Mesenchymal stem cell (in vitro differentiated cells and primary cell): ENCODE measurements at places on chromosomes 3 and 15.

DNA sequence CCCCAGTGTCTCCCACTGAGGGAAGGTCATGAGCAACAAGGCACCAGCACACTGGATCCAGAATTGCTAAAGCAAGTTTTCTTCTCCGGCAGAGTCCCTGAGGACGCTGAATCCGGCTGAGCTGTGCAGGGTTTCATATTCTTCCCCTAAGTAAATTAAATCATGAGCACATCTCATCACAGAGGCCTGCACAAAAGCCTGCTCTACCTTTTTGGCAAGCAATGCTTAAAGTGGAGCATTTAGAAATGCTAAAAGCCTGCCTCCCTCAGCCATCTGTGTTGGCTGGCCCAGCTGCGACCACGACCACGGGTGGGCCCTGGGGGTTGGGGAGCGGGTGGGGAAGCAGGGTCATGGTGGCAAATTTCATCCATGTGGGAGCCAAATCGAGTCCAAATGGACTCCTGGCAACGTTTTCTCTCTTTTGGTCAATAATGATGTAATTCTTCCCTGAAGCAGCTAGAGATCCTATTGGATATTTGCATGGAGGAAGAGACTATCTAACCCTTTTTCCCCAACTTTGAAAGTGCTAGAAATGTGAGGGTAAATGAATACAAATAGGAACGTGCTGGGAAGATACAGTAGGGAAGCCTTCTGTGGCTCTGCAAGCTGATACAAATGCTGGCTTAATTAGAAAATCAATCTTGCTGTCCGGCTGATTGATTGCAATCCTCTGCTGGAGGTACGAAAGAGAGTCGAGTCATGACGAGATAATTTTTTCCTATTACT lies 532.8 kb upstream of the TBL1XR1 start:
- no peak for DNase-seq

DNA sequence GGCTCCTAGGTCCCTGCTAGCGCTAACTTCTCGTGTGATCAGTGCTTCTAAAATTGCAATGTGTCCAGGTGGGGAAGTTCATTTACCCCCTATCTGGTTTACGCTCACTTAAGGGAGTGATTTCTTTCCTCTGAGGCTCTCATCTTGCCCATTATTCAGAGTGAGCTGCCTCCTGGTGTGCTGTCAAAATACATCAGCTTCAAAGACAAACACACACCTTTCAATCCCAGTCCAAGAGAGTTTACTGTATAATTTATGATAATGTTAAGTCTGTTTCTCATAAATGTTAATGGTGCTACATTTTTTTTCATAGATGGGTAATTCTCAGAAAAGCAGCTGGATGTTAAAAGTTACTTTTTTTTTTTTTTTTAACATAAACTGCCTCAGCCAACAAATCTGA lies 112.3 kb downstream of the RORA start:
- no peak for DNase-seq

DNA sequence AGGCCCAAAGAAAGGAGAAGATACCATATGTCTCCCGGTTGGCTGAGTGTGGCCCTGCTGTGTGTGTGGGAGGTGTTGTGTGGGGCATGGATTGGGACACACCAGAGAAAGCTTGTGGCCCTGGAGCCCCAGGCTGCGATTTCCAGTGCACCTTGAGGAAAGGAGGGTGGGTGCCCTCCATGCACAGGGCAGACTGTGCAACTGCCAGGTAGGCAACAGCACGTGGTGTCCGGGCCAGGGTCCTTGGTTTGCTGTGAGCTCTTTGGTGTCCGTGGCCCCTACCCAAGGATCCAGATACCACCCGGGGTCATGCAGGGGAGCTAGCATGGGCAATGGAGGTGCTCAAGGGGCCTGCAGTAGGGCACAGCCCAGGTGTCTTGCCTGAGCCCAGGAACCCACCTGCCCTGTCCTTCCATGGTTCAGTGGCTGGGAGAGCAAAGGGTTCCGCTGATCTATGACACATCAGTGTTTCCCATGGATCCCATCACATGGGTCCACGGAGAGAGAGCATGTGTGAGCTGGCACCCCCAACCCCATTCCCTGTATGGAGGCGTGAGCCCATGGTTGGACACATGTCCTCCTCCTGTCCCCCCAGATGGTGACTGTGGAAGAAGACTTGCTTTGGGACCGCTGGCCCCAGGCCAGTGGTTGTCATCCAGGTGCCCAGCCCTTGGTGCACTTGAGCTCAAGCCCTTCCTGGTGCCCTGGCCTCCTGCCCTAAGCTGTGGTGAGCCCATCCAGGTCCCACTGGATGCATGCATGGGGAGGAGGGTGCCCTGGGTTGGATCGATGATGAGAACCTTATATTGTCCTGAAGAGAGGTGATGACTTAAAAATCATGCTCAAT lies 223.4 kb downstream of the SNRPN start:
- no peak for DNase-seq

DNA sequence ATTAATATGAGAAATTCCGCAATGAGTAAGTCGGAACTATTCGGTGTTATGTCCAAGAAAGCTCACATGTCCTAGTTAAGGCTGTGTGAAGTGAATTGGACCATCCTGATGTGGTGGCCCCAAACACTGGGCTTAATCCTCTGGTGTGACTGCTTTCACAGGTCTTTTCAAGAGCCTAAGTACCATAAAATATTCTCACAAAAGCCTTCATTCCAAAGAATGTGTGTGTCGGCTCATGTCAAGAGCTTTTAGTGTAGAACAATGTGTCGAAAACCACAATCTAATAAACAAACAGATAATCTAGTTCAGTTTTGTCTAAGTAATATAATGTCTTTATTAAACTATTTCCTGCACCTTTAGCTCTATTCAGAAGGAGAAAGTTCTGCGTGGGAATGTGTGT lies 311.4 kb downstream of the LPP start:
- DNase-seq = peak; percentile 62

DNA sequence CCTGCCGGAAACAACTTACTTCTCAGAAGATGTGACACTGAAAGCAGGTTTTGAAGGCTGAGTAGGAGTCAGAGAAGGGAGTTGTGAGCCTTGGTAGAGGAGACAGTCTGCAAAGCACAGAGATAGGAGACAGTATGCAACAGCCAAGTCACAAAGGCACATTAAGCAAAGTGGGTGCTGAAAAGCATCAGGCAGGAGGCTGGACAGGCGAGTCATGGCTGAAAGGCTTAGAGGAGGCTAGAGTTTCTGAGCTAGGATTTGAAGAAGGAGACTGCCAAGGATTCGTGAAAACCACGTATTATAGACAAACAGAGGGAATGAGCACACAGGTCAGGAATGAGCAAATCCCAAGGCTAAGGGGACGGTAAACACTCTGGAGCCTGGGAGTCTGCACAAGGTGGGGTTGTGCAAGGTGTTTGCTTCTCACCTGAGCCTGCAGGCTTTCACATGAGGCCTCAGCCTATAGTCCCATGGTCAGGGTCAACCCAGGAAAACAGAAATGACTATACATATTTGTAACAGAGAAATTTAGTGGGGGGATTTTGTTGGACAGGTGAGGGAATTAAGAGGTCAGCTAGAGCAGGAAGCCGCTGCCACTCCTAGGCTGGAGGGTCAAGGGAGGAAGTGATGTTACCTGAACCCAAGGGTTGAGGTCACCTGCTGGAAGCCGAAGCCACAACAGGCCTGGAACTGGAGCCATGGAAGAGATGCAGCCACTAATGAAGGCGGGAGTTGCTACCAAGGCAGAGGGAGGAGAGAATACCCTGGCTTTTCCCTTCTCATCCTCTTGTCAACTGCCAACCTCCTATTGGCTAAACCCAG lies 23.1 kb upstream of the TRIM71 start:
- DNase-seq = peak; percentile 46

DNA sequence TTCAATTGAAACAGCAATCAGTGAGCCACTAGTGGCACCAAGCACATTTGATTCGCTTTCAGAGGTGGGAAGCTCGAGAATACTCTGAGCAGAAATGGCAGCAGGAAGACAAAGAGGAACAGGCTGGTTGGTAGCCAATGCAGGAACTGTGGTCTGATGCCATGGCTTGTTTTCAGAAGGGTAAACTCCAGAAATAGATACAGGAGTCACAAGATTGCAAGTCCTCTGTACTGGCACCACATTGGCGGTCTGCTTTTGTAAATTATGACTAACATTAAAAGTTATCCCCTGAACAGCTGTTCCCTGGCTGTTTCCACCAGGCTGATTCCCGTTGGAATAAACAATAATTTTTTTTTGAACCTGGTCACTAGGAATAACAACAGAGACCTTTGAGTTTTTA lies 35.5 kb downstream of the USF3 start:
- DNase-seq = peak; percentile 70

GRCh38 chr3:171181907-171182690 lies 155.6 kb upstream of the SLC2A2 start:
- DNase-seq = peak; percentile 73
